Muscle of leg (tissue), 16 donors: ENCODE measurements at places on chromosomes 16 and 17. TPM values are rescaled to one million over a fixed set of nuclear protein-coding genes. Genes with fewer than 3 reads are reported as not detected.

DNA sequence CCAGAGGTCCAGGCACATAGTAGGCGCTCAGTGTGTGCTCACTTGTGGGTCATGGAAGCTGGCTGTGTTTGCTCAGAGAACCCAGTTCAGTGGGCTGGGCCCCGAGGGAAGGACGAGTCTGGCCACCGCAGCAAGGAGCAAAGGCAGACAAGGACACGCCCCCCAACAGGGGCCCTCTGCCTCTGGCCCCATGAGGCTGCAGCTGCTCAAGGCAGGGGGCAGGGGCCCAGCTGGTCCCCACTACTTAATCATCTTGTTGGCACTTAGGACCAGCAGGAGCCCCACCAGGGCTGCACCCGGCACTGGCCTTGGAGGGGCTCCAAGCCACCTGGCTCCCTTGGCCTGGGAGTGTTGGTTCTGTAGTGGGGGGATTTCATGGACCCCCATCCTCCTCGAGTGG is 16.1 kb downstream of the KCNJ12 start:
- DNase-seq, result peak; percentile 33

TBCD gene
- polyA plus RNA-seq, result 52.0 TPM

FOXJ1 gene
- 0.15 TPM for polyA plus RNA-seq

- DNase-seq, result no peak
Measured at GRCh38 chr17:43945074-43945829, 3.0 kb upstream of the PPY start.

- no peak for DNase-seq
Measured at GRCh38 chr17:7972131-7972785, 30.2 kb upstream of the GUCY2D start.
